Activated CD4-positive, alpha-beta T cell treated with anti-CD3 and anti-CD28 coated beads for 24 hours (primary cell): ENCODE measurements at places on chromosomes 13 and 19.

DNA sequence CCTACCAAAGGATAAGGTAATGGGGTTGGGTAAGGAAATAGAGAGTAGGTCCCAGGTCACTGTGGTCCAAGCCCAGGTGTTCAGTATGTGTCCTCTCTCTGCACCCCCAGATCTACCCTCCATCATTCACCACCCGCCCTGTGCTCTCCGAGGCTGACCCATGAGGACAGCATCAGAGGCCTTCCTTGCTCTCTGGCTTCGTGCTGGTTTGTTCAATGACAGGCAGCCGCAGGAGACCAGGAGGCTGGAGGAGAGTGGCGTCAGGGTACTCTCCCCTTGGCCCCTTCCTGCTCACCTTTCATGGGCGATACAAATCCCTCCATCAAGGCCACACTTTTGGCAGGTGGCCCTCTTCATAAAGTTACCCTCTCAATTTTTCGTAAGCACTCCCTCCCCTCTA, 1.7 kb downstream of the TUBA3C start:
- DNase-seq, result no peak

DNA sequence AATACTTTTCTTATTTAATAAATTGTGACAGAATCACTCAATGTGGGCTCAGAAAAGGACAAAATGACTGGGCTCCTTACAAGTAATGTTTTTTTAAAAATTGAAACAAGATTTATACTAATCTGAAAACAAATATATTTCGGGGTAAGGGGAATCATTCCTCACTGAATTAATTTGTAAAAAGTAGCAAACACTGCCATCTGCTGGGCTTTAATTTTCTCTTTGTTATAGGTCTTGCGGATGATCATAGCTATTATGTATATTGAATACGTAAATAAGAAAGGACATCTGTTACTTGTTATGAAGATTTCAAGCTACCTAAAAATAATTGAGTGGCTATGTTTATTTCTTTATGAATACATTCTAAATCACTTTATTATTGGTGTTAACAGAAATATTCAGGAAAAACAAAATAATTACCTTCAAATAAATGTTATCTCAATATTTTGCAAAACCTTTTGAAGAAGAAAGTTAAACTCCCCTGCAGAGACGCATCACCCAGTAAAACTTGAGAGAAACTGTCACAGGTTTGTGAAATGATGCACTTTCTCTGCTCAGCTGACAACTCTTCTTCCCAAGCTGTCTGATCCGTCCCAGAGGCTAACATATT, 17.8 kb upstream of the ENOX1 start:
- DNase-seq, result no peak

DNA sequence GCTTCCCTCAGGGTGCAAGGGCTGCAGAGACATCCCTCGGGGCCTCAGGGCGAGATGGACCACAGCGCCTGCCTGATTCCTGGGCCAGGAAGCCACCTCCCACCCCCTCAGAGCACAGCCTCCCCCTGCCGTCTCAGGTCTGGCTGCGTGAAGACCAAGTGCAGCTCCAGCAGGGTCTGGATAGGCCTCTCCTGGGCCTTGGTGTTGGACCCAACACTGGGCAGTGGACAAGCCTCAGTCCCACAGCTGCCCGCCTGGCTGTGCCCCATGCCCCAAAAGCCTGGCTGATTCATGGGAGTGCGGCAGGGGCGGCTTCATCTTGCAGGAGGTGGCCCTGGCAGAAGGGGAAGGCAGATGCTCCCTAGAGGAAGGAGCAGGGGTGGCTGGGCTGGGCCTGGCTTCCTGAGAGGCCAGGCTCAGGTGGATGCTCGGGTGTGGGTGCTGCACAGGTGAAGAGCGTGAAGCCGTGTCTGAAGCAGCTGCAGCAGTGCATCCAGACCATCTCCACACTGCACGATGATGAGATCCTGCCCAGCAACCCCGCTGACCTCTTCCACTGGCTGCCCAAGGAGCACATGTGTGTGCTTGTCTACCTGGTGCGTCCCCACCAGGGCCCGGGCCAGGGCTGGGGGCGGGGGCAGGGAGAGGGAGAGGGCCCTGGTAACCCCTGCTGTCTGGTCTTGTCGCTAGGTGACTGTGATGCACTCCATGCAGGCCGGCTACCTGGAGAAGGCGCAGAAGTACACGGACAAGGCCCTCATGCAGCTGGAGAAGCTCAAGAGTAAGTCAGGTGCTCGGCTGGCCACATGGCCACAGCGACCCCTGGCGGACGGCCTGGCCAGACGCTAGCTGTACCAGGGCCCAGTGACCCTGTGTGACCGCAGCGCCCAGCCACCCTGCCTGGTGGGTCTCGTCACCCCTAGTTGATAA, 21.7 kb downstream of the MAU2 start:
- no peak for DNase-seq

DNA sequence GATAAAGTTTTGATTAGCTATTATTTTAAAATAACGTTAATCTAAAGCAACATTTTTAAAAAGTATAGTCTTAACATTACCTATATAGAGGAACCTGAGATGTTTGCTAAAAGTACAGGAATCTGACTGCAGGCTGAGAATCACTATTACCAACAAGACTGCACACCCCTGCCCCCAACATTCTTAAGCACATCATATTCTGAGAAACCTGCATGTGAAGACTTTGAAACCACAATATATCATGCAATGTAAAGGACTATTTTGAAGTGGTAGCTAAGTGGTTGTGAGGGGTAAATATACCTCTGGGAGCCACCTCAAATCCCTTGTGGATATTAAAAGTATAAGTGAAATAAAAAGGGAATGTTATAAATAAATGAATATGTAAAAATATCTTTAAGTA, 119.0 kb upstream of the KLF12 start:
- no peak for DNase-seq

DNA sequence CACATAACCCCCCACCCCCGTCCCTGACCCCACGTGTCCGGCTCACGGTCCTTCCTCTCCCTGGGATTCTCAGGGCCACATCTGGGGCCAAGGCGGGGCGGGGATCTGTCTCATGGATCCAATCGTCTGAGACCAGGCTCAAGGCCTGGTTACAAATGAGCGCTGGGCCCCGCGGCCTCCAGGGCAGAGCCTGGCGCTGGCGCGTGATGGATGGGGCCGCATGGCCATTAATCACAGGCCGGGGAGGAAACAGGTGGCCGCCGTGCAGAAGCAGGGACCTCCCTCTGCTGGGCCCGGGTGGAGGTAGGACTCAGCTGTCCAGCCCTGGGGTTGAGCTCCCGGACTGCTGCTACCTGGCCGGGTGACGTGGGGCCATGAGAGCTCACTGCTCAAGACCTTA, 5.8 kb upstream of the TLE5 start:
- no peak for DNase-seq

GRCh38 chr19:50377051-50377461, 799 bp downstream of the NR1H2 start:
- no peak for DNase-seq

- DNase-seq, result no peak
These were observed 38.3 kb downstream of the ANKRD10 start for GRCh38 chr13:110876609-110877008.

GRCh38 chr19:23882493-23882892, 32.2 kb upstream of the ZNF726 start:
- no peak for DNase-seq

DNA sequence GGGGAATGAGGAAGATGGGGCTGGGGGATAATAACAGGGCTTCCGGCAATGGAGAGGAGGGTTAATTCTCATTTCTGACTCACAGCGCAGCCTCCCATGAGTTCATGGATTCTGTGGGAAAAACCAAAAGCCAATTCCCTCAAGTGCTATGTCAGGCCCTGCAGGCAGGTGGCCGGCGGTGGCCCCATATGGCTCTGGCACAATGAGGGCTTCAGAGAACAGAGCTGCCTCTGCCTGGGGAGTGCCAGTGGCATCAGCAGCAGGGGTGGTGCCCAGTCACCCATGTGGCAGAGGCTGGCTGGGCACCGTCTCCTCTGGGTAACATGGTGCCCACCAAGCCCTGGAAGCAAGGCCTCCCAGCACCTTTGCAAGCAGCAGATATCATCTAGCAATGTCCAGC, 69.1 kb downstream of the ALOX5AP start:
- DNase-seq, result no peak

GRCh38 chr19:31089681-31090080, 259.6 kb downstream of the TSHZ3 start:
- DNase-seq, result no peak

DNA sequence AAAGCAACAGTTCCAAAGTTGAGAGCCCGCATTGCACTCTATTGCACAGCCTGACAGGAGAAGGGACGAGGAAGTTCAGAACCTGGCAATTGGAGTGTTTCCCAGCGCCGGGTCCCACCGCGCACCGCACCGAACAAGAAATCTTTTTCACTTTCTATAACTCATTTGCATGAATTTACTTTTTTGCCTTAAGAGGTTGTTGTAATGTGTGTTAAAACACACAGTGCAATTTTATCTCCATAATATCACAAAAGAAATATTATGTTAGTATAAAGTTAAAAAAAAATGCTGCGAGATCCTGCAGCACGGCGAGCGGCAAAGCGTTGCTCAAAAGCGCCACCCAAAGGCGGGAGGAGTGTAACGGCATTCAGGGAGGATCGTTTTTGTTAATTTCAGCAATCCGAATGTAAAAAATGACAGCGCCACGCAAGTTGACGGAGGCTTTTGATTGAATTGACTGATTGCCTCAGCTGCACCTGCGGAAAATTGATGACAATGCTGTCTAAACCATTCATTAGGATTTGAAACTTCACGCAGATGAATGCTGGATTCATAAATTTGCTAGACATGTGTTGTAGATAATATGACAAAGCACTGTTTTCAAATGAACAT, 303.6 kb upstream of the ZNF507 start:
- peak; percentile 15 for DNase-seq

GRCh38 chr13:25466880-25467279, 95.1 kb downstream of the ATP8A2 start:
- DNase-seq, result no peak

- DNase-seq, result peak; percentile 98
These were observed at the start of gene RAB3A for GRCh38 chr19:18203863-18204393. RAB3A (minus strand) TSS chr19:18204042; CDS start chr19:18202740, 1,302 bp downstream.

DNA sequence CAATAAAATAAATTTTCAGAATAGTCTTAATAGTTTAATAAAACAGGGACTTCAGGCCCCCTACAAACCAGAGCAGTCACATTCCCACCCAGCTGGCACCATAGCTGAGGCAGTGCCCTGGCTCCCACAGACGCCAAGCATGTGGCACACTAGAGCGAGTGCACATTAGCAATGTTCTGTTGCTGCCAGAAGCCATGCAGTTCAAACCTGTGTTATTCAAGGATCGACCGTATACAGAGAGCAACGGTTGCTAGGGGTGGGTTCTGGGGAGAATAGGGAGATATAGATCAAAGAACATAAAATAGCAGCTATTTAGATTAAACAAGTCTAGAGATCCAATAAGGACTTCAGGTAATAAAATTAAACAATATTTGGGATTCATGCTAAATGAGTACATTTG, 419.3 kb upstream of the KLHL1 start:
- DNase-seq, result no peak

- DNase-seq, result no peak
These were observed 9.0 kb upstream of the ACSBG2 start for GRCh38 chr19:6126335-6126974.

DNA sequence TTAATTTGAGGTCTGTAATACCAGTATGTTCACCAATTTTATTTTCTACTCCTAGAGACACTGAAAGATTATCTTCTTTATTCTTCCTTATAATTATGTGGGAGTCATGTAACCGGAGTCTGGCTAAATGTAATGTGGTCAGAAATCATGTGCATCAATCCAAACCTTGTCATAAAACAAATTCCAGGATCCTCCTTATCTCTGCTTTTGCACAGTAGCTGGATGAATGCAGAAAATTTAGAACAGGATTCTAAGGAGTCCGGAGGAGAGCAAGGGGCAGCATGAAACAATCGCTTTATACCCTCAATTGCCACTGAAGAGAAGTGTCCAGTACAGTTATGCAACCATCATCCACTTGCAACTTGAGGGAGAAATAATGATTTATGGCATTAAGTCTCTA, 2674.7 kb upstream of the PCDH20 start:
- no peak for DNase-seq

- no peak for DNase-seq
These were observed 40.1 kb downstream of the HSPH1 start for GRCh38 chr13:31121379-31122140.

GRCh38 chr13:92989301-92989700, 237.3 kb upstream of the GPC6 start:
- DNase-seq, result no peak

DNA sequence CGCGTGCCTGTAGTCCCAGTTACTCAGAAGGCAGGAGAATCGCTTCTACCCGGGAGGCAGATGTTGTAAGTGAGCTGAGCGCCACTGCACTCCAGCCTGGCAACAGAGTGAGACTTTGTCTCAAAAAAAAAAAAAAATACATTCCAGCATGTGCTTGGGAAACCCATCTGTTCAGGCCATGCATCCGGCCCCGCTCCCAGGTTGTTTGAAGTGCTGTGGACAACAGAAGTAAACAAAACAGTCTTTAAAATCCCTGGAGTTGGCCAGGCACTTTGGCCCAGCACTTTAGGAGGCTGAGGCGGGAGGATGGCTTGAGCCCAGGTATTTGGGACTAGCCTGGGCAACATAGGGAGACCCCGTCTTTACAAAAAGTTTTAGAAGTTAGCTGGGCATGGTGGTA, 3.2 kb upstream of the PTPRS start:
- DNase-seq, result no peak

GRCh38 chr19:15815306-15815705, at the start of gene OR10H1:
OR10H1 (minus strand) TSS chr19:15815664; CDS start chr19:15808037, 7,627 bp downstream.
- DNase-seq, result no peak

DNA sequence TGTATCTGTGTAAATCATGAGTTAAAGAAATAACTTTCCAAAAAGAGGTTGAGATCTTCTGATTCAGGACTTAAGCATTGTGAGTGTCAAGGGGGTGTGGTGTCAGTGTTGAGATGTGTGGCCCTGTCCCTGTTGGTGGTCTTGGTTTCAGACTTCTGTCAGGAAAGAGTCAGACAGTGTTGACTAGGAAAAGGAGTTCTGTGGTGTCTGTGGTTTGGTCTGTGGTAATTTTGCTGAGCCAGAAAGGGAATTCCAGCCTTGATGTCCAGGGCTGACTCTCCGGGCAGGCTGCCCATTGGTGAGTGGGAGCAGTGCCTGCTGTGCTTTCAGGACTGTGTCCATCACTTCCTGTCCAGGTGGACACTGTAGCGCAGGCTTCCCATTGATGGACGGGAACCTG, 39.8 kb upstream of the IGFL4 start:
- no peak for DNase-seq

DNA sequence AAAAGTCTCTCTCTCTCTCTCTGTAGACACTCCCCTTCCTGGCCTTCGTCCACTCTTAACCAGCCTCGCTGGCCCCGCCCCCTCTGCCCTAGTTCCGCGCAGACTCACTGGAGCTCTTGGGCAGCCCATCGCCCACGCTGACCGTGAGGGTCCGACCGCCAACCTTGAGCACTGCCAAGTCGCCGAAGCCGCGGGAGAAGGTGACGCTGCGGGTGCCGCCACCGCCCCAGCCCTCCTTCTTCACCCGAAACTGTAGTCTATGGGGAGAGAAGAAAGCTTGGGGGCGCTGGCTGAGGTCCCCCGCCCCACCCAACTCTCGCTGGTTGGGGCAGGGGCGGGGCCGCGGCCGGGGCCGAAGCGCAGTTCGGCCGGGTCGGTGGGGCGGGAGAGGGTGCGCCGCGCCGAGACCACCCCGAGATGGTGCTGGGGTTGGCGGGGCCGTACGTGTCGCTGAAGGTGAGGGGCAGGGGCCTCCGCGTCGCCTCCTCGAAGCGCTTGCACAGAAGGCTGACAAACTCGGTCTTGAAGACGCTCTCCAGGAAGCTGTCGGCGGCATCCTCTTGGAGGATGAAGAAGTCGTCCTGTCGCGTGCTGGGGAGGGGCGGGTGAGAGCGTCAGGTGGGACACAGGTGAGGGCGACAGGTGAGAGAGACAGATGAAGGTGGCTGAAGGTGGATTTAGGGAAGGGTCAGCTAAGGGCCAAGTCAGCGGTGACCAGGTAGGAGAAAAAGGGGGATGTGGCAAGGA, 12.6 kb upstream of the ZNF414 start:
- no peak for DNase-seq
